Amniotic stem cell (primary cell): ENCODE measurements at places on chromosomes 6 and 20.
A peak's percentile ranks its signal among the peaks of the same experiment; 100 is the strongest.

GRCh38 chr20:51131811-51132210 is 108.9 kb upstream of the KCNG1 start:
- DNase-seq: no peak

GRCh38 chr6:99216959-99217358 is 132.5 kb downstream of the FAXC start:
- no peak for DNase-seq

GRCh38 chr20:22728146-22728745 is 143.9 kb upstream of the FOXA2 start:
- DNase-seq: no peak

- DNase-seq: no peak
These were observed 4.1 kb downstream of the HLA-A start for GRCh38 chr6:29946223-29947076.

GRCh38 chr20:12916699-12917098 is 92.1 kb upstream of the SPTLC3 start:
- no peak for DNase-seq

- DNase-seq: no peak
These were observed 16.7 kb upstream of the SSTR4 start for GRCh38 chr20:23018432-23018831.

DNA sequence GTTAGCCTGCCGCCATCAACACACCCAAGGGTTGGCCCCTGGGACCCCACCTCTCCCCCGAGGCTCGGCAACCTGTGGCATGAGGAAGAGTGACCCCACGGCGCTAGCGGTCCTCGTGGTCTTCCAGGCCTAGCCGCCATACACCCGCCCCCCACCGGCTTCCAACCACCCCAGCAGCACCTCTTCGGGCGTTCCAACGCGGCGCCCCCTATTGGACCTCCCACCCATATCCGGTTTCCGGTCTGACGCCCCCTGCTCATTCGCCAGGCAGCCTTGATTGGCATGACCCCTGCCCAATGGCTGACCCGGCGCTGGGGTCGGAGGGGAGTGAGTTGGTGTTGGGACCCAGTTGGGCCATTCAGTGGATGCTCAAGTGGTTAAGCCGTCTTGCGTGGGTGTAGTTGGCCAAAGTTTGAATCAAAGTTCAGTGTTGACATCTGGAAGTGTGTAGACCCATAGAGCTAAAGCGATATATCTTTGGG is at the start of gene GNAS-AS1:
Gene GNAS-AS1 (minus strand): TSS at position 210 of the 482 bp plus-strand sequence.
- peak; percentile 53 for DNase-seq

- no peak for DNase-seq
These were observed 126.0 kb upstream of the TOP1 start for GRCh38 chr20:40902661-40903060.

DNA sequence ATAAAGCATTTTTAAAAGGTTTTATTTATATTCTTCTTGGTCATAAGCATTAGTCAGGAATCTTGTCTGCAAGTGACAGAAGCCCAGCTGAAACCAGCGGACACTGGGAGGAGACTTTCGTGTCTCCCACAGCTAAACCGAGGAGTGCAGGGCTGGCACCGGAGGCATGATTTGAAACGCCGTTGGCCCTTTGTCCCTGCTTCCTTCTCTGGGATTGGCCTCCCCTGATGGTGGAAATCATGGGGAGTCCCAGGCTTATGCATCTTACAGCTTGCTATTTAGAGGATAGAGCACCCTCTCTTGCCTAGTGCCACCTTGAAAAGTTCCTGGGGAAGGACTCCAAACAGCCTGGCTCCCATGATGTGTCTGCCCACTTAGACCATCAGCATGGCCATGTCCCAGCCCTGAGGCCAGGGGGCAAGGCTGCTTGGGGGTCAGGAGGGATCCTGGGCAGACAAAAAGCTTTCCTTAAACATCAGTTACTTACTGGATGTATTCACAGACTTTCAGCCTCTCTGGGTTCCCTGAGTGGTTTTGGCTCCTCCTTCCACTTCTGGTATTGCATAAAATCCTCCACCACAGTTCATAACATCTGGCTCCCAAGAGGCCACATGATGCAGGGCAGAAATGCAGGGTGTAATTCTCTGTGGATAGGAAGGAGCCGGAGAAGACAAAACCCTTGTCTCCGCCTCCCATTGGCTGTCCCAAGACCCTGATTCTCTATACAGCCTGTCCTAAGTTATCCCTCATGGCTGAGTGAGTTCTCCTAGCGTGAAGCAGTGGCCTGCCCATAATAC is 49.3 kb upstream of the INSM1 start:
- no peak for DNase-seq

DNA sequence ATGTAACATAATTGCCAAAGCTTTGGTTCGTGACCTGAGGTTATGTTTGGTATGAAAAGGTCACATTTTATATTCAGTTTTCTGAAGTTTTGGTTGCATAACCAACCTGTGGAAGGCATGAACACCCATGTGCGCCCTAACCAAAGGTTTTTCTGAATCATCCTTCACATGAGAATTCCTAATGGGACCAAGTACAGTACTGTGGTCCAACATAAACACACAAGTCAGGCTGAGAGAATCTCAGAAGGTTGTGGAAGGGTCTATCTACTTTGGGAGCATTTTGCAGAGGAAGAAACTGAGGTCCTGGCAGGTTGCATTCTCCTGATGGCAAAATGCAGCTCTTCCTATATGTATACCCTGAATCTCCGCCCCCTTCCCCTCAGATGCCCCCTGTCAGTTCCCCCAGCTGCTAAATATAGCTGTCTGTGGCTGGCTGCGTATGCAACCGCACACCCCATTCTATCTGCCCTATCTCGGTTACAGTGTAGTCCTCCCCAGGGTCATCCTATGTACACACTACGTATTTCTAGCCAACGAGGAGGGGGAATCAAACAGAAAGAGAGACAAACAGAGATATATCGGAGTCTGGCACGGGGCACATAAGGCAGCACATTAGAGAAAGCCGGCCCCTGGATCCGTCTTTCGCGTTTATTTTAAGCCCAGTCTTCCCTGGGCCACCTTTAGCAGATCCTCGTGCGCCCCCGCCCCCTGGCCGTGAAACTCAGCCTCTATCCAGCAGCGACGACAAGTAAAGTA is 547 bp upstream of the ESR1 start:
- DNase-seq: no peak

- DNase-seq: no peak
These were observed 6.5 kb upstream of the GRIK2 start for GRCh38 chr6:101386982-101387381.

DNA sequence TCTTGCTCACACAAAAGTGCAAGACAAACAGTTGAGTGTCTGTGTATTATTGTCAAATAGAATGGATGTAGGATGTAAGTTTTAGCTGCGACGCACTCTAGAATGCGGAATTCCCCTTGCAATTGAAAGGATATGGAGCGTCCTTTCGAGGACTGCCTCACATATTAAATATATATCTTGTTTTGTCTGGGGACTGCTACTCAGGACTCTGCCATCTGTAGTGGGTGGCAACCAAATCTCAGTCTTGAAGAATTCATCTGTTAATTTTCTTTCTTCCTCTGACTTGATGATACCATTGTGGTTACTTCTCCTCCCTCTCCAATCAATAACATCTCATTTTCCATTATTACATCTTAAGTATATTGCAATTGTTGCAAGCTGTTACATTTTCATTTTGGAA is 121.6 kb downstream of the SOX4 start:
- DNase-seq: no peak

DNA sequence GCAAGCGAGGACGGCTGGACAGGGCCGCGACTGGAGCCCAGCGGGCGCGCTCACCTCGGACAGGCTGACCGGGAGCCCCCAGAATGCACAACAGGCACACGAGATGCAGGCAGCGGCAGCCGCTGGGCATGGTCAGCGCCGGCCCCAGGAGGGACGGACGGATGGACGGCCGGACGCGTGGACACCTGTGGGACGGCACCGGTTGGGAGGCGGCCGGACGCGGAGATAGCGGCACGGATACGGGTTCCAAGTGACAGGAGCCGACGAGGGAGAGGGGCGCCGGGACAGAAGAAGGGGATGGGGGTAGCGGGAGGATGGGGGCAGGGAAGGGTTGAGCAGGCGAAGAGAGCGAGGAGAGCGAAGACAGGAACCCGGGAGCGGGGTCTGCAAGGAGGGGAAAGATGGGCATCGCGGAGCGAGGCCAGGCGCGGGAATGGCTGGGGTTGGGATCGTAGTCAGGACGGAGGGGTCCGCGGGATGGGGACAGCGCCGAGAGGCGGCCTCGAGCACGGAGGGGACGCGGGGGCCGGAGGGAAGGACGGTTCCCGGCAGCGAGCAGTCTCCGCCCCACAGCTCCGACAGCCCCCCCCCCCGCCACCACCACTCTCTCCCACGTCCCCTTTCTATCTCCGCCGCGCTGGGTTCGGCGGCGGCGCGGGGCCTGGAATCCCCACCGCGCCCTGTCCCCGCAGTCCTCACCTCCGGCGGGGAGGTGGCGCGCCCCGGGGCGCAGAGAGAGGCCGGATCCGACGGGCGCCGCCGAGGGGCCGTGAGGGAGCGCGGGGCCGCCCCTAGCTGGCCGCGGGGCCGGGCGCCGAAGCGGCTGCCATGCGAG is 435 bp downstream of the DLK2 start:
- peak; percentile 81 for DNase-seq

DNA sequence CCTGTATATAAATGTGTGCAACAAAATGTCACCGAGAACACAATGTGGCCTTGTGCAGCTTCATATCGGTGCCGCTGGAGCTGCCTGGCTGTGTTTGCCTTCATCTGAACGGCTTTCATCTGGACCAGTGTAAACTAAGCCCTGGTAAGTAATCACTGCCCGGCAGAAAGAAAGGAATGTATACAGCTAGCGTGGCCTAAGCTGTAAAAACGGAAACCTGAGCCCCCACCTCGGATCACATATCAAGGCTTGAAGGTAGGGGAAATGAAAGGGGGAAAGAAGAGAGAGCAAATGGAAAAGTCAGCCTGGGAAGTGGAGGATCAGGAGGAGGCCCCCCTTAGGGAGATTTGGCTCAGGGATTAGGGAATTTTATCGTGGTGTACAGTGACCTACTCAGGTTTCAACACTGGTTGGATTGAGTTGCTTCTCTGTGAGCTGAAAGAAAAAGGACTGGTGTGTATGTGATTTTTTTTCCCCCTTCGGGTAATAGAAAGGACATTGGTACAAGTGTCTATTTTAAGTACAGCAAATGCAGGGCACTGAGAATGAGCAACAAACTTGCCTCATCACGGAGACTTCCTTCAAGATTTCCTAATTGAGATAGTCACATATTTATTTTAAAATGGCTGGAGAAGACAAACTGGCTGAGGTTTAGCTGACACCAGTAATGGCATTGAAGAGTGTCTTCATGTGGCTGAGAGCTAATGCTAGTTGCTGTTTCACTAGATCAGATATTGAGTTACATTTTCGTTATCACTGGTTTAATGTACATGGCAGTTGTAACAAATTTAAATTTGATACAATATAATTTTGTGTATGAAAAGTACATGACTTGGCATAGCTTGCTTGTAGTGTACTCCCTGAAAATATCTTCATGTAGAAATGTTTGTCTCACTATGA is 3.5 kb downstream of the SOBP start:
- no peak for DNase-seq

DNA sequence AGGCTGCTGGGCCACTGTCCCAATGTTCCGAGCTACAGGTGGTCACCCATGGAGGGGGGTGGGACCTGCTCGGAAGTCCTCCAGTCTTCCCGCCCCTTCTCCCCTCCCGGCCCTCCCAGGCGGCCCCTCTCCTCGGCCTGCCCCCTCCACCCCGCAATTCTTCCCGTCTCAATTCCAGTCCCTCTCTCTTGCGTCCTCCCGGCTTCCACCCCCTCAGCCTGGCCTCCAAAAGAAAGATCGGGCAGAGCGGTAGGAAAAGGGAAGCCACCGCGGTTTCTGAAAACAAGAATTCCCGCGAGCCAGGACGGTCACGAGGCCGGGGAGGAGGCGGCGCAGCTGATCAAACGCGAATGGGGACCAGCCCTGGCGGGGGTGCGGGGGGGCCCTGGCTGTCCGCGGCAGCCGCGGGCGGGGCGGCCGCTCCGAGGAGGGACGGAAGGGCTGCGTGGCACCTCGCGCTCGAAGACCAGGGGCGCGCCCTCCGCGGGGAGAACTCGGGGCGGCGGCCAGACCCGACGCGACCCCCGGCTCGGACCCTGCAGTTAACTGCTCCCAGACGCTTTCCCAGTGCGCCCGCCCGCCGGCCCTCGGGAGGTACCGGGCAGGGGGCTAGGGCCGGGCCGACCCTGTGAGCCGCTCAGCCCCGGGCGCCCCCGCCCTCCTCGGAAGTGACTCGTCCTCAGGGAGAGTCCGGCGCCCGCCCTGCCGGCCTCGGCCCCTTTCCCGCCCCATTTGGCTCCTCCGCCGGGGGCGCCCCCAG is 1.0 kb downstream of the PXDC1 start:
- peak; percentile 70 for DNase-seq

DNA sequence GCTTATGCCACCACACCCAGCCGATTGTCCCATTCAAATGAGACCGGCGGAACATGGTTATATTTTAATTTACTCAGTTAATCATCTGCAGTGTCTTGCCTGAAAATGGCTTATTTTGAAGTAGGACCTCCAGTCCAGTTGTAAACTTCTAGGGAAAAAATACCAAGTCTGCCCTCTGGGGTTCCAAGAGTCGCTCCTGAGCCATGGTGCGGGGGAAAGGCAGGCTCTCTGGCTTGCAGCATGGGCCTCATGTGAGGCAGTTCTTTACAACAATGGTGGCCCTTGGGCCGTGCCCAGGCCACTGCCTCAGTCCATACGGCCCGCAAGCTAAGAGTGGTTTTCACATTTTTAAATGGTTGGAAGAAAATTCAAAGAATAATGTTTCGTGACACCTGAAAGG is 62.7 kb upstream of the XRN2 start:
- DNase-seq: no peak

GRCh38 chr6:10235344-10235743 is 179.5 kb downstream of the TFAP2A start:
- DNase-seq: no peak

DNA sequence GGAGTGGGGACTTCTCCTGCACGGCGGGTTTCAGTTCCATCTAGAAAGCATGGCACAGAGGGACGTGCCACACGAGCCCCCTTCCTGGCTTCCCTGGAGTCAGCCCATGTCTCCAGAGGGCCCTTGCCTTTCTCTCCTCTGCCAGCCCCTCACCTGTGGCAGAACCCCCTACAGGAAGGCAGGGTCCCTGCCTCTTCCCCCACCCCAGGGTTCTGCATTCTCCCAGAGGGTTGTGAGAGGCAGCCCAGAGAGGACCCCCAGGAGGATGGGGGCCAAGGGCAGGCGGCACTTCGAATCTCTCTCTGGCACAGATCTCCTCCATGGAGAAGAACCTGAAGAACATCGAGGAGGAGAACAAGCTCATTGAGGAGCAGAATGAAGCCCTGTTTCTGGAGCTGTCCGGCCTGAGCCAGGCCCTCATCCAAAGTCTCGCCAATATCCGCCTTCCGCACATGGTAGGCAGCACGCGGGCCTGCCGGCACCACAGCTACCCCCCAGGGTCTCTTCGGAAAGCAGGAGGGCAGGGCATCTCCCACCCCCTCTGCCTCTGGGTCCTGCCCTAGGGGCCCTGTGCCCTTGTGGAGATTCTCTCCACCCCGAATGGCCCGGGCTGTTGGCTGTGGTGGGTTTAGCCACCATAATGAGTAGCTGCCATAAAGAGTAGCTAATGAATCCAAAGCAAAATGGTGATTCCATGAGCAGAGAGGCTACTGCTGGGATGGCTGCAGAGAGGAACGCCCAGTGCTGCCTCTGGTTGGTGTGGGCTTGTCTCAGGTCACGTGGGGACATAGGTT is 15.9 kb upstream of the PCMTD2 start:
- no peak for DNase-seq
